ENCODE measurements at places on chromosomes 6 and 20.

DNA sequence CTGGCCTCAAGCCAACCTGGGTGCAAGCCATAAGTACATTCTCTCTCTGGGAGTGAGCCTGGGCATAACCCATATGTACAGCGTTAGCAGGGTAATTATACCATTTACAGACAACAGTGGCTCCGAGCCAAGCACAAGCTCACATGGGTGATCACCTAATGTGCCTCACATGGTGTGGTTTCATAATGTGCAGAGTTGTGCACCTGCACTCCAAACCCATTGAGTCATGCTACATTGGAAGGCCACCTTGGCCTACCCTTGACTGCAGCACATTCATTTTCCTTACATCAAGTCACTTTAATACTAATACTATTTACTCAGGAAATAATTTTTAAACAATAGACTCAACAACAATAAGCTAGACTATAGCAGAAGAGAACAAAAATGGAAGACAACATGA is 194.5 kb upstream of the PLN start:
- no peak for DNase-seq

DNA sequence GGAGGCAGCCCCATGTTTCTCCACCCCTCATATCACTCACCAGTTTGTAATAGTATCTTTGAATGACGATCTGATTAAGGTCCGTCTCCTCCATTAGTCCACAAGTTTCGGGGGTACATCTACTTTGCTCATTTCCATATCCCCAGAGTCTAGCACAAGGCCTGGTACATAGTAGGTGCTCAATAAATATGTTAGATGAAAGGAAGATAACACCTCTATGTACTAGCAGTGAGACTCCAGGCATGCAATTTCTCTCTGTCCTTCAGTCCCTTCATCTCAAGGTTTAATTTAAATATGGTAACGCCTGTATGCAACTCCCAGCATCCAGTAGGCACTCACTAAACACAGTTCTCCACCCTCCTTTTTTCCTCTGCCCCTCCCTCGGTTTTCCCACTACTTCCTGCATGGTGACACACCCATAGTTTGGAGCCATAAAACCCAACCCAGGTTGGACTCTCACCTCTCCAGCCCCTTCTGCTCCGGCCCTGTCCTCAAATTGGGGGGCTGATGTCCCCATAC is 461 bp upstream of the HNF4A start:
- no peak for DNase-seq

- DNase-seq = no peak
Observed at GRCh38 chr6:142900227-142900971, 44.6 kb downstream of the HIVEP2 start.

DNA sequence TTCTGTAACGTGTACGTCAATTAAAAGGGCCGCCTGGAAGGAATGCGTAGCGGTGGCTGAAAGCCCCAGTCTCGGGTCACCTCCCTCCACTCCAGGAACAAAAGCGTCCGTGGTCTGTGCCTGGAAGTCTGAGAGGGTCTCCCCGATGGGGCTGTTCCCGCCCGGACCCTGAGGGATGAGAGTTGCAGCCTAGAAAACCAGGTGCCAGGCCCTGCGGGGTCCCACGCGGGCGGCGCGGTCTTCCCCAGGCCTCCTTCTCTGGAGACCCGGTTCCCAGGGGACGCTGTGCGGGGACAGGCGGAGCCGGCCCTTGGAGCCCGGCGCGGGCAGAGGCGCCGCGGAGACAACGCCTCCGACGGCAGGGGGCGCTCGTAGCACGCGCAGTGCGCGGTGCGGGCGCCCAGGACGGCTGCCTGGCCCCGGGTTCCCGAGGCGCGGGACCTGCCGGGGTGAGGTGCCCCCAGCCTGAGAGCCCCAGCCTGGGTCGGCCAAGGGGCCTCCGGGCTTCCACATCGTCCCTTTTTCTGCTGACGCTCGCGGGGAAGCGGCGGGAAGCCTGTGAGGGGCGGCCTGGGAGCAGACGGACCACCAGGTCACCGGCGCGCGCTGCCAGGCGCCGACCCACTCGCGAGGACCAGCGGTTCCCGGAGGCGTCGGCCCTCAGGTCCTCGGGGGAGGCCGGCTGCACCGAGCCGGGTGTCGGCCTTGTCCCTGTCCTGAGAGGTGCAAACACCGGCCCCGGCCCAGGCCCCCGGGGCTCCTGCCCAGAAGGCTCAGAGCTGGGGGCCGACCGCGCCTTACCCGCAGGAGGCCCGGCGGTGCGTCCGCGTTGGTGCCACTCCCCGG is 5.3 kb upstream of the FOXC1 start:
- DNase-seq = peak; percentile 82

GRCh38 chr6:12278915-12279314 is 11.2 kb upstream of the EDN1 start:
- no peak for DNase-seq

- DNase-seq = no peak
Observed at GRCh38 chr20:46085179-46085851, 4.4 kb downstream of the NCOA5 start.

DNA sequence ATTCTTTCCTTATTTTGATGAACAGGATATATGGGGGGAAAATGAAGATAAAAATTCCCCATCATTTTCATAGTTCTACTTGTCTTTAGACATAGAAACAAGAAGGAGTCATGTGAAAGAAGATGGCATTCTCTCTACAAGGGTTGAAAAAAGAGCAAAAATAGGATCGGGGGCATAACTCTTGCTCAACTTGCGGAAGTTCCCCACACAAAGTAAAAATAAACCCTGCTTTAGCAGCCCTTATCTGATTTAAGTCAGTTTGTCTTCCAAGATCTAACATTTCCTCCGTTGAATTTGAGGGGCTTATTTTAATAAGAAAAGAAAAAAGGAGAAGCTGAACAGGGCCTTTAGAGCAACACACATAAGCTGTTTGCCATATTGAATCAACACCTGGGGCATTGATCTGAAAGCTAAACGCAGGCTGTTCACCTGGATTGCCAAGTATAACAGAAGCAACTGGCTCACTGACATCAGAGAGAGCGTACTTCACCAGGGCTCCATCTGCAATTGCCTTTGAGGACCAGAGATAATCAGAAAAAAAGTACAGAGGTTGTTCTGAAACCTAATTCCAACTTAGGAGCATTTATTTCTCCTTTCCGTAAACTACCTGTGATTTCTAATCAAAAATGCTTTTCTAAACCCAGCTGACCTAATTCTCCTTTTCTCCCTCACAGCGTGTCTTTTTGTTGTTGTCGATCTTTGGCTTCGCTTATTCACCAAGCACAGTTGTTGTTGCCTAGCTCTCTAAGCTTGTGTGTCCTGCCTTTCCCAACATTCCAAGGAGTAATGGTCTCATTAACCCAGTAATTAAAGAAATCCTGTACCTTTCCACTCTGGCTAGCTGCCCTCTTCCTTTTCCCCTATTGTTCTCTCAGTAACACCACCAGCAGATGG is 568.0 kb downstream of the KIF16B start:
- DNase-seq = no peak

GRCh38 chr6:151111670-151112069 is 128.1 kb upstream of the AKAP12 start:
- DNase-seq = no peak

- no peak for DNase-seq
Observed at GRCh38 chr20:4026093-4026601, 10.8 kb upstream of the RNF24 start.

Measured in GM12892 (cell line).